ENCODE measurements at places on chromosomes 1 and 21.

DNA sequence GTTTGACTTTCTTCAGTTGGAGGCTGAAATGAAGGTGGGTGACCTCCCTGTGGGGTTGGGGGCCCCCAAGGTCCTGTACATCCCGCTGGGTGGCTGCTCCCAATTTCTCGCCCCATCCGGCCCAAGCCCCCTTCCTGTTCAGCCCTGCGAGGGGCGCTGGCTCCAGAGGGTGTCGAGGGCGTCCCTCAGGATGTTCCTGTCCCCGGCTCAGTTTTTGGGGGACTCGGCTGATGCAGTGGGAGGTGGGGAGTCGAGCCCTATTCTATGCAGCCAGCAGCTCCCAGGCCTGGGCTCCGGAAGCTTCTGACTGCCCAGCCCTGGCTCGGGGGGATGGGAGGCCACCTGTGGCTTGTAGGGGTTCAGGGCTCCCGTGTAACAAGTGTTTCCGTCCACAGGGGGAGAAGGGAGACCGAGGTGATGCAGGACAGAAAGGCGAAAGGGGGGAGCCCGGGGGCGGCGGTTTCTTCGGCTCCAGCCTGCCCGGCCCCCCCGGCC is 38.2 kb downstream of the SLC19A1 start:
- no peak for DNase-seq

GRCh38 chr1:100736746-100737145 is 17.2 kb downstream of the VCAM1 start:
- no peak for DNase-seq

- DNase-seq: no peak
Observed at GRCh38 chr1:118944133-118944532, 44.0 kb downstream of the TBX15 start.

- DNase-seq: no peak
Observed at GRCh38 chr1:112905395-112906149, 50.4 kb downstream of the SLC16A1 start.

DNA sequence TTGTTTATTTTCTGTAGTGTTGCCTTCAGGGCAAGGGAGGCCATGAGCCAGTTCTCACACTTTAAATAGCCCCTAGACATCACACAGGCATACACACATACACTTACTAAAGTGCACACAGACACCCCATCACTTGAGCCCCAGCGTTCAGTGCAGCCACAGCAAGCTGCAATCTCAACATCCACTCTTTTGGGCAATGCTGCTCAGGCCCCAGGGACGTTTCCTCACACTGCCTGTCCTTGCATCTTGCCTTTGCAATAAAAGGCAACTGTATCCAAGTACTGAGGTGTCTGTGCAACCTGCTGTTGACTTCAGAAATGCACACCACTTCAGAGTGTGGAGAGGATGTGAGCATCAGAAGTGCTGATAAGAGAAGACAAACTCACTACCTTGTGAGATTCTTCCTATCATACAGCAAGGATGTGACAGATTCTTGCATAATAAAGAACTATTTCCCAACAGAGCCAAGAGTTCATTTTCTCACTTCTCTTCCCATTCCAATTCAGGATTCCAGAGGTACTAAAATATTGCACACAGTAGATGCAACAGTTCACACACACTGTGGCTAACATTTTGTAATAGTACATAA is 36.2 kb downstream of the IRF2BP2 start:
- DNase-seq: no peak

GRCh38 chr1:6658359-6659060 is 33.8 kb downstream of the THAP3 start:
- DNase-seq: no peak

- no peak for DNase-seq
Observed at GRCh38 chr1:44371206-44371605, 16.1 kb upstream of the ERI3 start.

DNA sequence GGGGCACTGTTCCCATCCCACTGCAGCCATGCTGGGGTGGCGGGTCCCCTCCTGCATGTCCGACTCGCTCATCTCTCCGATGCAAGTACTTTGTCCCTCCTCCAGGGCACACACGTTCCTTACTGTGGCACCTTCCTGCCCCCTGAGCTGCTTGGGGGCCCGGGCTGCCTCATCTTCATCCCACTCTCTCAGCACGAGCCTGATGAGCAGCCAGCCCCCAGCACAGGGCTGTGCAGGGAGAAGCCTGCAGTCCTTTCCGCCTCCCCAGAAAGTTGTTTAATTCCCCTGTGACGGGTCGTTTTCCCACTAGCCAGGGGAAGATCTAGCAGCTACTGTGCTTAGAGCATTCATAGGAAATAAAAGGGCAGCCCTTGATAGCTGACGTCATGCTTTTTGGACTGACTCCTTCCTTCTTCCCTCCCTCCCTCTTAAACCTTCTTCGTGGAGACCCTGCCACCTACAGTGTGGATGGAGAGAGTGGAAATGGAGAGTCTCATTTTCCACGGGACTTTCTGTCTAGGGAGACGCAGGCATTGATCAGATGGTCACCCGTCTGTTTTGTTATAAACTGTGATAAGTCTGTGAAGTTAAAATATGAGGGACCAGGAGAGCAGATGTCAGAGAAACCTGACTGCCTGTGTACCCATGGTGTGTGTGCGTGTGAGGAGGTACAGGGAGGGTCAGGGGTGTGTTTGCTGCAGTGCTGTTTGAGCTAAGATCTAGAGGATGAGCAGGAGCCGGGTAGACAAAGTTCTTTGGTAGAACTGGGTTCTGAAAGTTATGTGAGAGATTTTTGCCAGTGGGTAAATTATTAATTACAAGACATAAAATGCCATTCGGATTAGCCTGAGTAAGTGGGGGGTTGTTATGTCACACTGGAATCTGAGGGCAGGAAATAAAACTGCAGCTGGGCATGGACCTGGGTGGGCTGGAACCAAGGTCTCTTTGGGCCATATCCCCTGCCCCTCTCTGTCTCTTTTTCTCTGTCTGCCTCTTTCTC is 34.3 kb downstream of the GPR137B start:
- DNase-seq: no peak

DNA sequence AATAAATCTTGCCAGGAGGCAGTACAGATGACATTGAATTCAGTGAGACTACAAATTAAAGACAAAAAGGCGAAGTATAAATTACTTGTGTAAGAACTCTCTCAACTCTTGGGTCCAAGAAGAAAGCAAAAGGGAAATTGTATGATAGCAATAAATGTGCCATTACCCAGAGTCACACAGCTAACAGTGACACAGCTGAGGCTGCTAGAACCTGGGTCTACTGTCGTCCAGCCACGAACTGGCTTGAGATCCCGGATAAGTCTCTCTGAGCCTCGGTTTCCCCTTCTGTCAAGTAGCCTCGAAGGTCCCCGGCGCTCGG is 362 bp upstream of the ROR1 start:
- no peak for DNase-seq

DNA sequence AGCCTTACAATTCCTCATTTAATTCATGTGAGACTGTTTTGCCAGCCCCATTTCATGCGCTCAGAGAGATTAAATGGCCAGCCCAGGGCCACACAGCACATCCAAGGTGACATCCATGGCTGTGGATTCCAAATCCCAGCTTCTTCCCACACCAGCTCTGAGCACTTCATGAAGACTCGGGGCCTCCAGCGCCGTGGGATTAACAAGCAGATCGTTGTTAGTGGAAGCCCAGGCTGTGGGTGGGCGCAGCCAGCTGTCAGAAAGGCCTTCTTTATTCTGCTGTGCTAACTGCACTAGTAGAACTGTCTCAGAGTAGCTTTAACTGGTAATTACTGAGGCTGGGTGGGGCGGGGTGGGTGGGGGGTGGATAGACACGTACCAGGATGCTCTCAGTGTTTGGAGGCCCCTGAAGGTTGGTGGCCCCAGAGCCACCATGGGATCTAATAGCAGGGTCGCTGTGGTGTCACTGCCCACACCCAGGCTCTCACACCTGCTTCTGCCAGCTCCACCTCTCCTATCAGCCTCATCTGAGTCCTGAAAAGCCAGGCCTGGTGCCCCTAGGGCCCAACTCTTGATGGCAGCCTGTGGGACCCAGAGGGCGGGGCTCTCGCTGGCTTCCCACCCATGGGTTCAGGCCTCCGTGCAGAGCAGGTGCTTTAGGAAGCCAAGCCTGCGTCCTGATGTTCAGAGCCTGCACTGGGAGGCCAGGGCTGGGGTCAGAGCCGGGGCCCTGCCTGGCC is 3.4 kb downstream of the BMP8A start:
- DNase-seq: no peak

- DNase-seq: no peak
Observed at GRCh38 chr1:235287208-235287882, 40.6 kb downstream of the ARID4B start.

GRCh38 chr1:24964811-24965570 is 34.9 kb upstream of the RUNX3 start:
- DNase-seq: no peak

DNA sequence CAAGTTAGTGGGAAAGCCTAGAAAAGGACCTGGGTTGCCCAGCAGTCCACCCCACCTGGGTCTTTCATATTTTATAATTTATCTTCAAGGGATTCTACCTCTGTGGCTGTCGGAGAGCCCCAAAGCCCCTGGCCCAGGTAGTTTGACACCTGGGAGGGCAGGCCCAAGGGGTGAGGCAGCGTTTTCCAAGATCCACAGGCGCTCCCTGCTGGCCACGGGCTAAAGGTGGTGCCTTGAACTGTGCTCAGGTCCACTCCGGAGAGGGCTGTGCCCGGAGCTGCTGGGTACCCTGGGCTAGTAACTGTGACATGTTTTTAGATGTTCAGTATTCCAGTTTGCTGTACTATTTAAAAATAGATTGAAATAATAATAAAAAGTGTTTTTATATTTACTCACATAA is 37.2 kb upstream of the CRNN start:
- DNase-seq: no peak

- DNase-seq: no peak
Observed at GRCh38 chr21:25425156-25425555, 182.1 kb downstream of the MRPL39 start.

DNA sequence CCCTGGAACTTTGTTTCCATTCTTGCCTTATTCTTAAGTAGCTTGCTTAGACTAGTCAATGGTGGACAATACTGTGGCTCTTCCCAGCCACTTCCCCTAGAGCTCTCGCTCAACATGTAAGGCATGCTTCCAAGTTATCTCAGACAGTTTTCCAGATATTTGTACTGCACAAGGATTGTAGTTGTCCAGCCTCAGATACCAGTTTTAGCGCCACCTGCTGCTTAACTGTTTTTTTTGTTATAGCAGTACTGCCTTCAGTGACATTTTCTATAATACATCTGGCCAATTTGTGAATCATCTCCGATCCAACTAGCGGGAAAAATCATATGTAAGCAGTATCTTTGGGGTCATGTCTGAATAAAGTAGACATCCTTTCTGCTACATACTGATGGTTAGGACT is 346.7 kb upstream of the ADGRL4 start:
- no peak for DNase-seq

DNA sequence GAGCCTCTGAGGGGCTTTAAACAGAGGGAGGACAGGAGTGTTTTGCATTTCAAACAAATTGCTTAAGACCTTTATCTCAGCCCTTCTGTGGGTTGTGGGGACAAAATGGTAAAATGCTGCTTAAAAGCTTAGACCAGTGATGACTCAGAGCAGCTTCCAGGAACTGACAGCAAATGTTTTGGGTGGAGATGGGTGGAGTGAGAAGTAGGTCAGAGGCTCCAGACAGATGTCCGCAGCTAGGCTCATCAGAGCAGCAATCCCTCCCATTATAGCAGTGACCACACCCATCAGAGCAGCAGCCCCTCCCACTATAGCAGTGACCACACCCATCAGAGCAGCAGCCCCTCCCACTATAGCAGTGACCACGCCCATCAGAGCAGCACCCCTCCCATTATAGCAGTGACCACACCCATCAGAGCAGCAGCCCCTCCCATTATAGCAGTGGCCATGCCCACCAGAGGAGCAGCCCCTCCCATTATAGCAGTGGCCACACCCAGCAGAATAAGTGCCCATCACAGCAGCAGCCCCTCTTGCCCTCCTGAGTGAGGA is 532.2 kb downstream of the MATN1 start:
- no peak for DNase-seq

GRCh38 chr1:113887402-113888175 is at the start of gene BCL2L15:
Gene BCL2L15, minus strand, starts transcription at chr1:113887581. Its CDS starts 206 bp downstream, at chr1:113887375.
- DNase-seq: no peak

DNA sequence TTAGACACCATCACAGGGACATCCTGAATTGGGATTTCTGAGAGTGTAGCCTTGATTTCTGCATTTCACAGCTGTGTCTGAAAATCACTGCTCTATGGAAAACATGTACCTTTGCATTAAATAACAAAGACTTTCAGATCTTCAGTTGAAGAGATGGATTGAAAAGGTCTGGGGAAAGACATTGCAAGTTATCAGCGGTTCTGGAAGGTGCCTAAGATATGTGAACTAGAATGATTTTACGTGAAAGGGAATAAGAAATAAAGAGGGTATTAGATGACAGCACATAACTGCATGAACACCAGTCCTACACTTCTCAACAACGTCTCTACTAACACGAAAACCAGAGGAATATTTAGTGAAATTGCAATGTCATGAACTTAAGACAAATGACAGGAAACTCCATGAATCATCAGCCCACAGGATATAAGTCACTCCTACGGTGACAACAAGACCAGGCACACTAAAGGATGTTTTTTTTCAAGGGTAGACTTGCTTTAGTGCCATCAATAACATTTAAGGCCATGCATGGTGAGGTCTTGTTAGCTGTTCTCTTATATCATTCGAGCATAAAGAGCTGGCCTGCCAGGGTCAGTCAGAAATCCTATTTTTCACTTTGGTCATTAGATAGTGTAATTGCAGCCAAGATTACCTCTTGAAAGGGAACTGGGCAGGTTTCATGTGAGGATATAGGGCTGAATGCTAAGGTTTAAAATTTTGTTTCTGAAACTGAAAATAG is 283.1 kb downstream of the GRIK1 start:
- DNase-seq: peak; percentile 40

DNA sequence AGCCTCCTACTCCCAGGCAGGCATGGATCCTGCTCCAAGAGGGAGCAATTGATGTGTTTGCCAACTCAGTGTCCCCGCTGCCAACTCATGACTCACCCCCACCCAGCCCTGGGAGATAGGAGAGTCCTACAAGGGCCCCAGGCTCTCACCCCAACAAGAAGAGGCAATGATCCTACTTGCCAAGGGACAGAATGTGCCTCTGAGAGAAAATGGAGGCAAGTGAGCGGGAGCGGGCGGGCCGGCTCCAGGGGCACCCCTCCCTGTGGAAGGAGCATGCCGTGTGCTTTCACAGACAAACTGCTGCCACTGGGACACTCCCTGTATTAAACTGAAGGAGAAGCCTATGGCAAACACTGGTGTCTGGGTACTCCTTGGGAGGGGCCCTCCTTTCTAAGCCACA is 16.7 kb downstream of the PKP1 start:
- DNase-seq: no peak

DNA sequence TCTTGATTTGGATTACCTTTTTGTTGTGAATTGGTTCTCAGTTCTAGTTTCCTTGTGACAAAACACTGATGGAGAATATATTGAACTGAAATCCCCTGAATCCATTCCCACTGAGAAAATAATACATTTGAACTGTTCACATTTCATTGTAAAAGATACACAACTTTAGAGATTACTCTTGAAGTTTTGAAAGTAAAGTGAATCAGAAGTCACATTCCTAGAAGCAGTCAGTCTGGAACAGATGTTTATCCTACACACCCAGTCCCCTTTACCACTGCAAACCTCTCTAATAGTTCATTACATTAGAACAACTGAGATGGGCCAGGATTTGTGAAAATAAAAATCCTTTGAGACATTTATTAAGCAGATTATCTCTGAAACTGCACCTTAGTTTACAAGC is 3.4 kb downstream of the RERE start:
- no peak for DNase-seq

GRCh38 chr21:38205940-38206339 is 50.9 kb upstream of the KCNJ15 start:
- no peak for DNase-seq
